ENCODE measurements at places on chromosomes 1 and 21.
A peak's percentile ranks its signal among the peaks of the same experiment; 100 is the strongest.

DNA sequence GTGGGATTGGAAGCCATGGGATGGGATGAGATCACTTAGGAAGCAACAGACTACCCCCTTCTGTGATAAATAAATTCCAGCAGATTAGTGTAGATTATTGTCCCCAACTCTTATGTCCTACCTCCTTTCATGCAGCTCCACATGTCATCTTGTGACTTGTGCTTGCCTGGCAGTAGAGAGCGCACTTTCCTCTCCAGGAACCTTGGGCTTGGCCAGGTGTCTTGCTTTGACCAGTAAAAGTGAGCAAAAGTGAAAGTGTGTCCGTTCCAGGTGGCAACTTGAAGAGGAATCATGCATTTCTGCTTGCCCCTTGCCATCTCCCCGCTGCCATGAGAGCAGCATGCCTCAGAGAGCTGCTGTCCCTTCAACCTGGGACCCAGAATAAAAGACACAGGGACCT, 122.9 kb upstream of the ERG start:
- DNase-seq: no peak

- DNase-seq: no peak
Observed at GRCh38 chr1:71039661-71040262, 7.9 kb downstream of the PTGER3 start.

DNA sequence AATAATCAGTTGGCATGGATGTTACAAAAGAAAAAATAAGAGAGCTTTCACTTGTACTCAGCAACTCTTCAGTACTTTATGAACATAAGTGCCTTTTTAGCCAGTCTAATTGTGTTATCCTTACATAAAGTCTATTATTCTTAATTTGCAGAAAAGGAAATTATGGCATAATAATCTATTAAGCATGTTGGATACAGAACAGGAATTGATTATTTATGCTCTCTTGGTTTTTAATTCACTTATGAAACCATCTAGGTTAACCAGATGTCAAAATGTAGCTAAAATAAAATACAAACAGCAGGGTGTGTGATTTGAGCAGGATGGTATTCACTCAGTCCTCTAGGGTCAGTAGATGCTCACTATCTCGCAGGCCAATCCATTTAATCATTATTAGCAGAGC, 79.7 kb downstream of the PLPPR5 start:
- DNase-seq: no peak

GRCh38 chr1:173914366-173914871, 2.7 kb downstream of the SERPINC1 start:
- DNase-seq: no peak

GRCh38 chr1:208942394-208943130, 641.0 kb upstream of the CAMK1G start:
- no peak for DNase-seq

GRCh38 chr1:184905601-184906322, 68.5 kb downstream of the NIBAN1 start:
- DNase-seq: no peak

DNA sequence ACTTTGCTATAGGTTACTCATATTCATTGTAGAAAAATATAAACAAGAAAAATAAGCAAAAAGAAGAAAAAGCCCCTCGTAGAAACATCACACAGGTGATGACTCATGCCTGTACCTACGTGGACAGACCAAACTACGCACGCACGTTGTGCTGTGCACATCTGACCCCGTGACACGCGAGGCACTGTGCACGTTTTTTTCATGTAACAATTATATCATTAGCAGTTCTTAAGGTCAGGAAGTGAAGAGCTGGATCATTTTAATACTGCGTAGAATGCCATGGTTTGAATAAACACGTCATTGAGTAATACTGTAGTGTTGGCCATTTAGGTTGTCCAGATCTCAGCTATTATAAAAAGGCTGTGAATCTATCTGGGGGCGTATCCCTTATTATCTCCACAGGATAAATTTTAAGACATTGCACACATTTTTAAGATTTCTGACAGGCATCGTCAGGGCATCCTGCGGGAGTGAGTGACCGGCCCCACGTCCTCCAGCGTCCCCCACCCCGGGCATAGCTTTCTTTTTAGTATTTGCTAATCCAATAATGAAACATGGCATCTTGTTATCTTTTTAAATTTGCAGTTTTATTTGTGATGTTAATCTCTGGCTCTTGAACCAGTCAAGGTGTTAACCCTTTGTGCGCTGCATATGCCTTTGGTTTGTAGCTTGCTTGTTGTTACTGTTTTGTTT, 23.4 kb upstream of the ADARB1 start:
- no peak for DNase-seq

DNA sequence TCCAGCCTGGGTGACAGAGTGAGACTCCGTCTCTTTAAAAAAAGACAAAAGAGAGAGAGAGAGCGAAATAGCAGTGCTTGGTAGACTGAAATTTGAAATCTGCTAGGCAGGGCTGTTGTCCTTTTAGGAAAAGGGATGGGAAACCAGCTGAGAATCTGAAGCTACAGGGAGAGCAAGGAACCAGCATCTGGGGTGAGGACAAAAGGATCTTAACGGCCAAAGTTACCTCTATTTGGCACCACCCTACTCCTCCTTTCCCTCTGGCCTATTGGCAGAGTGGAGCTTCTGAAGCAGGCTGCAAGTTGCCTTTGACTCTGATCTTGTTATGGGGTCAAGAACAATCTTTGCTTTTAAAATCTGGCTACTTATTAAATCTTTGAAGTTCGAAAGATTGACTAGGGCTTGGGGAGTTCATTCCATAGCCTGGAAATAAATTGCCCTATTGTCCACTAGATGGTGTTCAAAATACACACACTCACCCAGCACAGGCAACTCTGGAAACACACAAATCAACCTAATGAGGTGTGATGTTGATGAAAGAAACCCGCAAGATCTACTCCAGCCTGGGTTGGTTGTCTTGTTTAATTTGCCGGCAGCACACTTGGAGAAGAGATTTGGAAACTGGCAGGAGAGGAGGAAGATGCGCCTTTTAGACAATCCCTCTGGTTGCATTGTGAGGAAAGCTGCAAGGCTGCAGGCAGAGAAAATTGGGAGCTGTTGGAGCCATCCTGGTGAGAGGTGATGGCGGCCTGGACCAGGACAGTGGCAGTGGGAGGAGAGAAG, 16.5 kb upstream of the PARP1 start:
- no peak for DNase-seq

- DNase-seq: no peak
Observed at GRCh38 chr1:175737451-175737850, 5.9 kb downstream of the TNR start.

DNA sequence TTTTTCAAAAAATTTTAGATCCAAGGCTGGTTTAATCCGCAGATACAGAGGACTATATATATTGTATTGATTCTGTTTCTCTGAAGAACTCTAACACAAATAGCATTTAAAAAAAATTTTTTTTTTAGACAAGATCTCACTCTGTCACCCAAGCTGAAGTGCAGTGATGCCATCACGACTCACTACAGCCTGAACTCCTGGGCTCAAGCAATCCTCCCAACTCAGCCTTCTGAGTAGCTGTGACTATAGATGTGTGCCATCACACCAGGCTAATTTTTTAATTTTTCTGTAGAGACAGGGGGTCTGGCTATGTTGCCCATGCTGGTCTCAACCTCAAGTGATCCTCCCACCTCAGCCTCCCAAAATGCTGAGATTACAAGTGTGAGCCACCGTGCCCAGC, 3.0 kb downstream of the ANKRD45 start:
- DNase-seq: no peak

DNA sequence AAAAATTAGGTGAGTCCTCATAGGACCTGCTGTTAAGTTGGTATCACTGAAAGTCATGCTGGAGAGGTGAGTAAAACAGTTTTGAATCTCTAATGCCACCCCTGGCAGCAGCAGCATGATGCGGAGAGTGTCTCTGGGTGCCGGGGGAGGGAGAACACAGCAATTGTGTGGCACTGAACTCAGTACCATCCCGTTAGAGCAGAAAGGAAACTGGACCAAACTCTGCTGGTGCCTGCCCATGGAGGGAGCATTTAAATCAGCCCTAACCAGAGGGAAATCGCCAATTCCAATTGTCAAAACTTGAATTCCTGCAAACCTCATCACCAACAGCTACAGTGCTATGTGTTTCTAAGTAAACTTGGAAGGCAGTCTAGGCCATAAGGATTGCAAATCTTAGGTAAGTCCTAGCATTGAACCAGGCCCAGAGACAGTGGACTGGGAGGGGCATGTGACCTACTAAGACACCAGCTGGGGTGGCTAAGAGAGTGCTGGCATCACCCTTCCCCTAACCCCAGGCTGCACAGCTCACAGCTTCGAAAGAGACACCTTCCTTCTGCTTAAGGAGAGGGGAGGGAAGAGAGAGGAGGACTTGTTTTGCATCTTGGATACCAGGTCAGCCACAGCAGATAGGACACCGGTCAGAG, 30.0 kb downstream of the CD53 start:
- DNase-seq: no peak

- no peak for DNase-seq
Observed at GRCh38 chr1:8951231-8951630, 5.6 kb downstream of the CA6 start.

- DNase-seq: no peak
Observed at GRCh38 chr21:27422435-27422834, 455.5 kb upstream of the ADAMTS5 start.

GRCh38 chr1:219582296-219582695, 30.6 kb downstream of the ZC3H11B start:
- DNase-seq: no peak

GRCh38 chr1:13782634-13783360, 82.8 kb downstream of the PRDM2 start:
- DNase-seq: no peak

GRCh38 chr1:42739753-42740700, at the start of gene CLDN19:
TSS of gene CLDN19 (minus strand) at chr1:42740236. CDS start at chr1:42740063, 173 bp downstream.
- no peak for DNase-seq

- no peak for DNase-seq
Observed at GRCh38 chr1:200938955-200939354, 44.3 kb downstream of the INAVA start.

DNA sequence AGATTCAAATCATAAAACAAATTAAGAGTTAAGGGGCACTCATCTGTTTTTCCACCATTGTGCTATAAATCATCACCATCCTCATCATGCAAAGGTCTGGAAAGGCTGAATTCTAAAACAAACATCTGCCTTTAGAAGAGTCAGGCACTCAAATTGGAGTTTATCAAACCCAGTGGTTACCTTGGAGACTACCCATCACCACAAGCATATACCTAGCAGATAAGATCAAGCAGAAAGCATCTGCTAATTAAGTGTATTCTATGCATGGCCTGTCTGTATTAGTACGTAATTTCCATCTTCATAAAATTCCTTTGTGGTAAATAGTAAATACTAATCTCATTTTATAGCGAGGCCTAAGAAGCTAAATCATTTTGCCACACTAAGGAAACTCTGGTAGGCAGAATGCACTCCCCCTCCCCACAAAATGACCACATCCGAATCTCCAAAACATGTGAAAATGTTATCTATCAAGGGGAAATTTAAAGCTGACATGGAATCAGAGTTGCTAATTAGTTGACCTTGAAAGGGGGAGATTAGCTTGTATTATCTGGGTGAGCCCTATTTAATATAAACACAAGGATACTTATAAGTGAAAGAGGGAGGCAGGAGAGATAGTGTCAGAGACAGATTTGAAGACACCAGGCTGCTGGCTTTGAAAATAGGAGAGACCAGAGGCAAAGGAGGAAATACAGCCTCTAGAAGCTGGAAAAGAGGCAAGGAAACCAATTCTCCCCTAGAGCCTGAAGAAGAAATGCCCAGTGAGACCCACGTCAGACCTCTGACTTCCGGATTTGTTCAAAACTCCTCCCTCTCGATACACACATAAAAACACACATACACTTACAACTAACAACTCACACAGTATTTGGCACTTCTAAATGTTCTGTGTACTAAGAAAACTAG, 23.2 kb downstream of the ARID4B start:
- DNase-seq: no peak

DNA sequence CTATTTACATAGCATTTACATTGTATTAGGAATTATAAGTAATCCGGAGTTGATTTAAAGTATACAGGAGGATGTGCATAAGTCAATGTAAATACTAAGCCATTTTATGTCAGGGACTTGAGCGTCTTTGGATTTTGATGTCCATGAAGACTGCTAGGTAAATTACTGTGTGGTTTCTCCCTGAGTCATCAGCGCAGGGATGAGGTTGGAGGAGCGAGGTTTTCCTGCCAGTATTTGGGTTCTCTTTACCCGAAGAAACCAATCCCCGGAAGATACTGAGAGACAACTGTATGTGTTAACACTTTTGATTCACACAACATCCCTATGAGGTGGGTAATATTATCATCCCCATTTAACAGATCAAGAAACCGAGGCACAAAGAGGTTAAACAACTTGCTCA, 29.3 kb downstream of the BATF3 start:
- DNase-seq: no peak

DNA sequence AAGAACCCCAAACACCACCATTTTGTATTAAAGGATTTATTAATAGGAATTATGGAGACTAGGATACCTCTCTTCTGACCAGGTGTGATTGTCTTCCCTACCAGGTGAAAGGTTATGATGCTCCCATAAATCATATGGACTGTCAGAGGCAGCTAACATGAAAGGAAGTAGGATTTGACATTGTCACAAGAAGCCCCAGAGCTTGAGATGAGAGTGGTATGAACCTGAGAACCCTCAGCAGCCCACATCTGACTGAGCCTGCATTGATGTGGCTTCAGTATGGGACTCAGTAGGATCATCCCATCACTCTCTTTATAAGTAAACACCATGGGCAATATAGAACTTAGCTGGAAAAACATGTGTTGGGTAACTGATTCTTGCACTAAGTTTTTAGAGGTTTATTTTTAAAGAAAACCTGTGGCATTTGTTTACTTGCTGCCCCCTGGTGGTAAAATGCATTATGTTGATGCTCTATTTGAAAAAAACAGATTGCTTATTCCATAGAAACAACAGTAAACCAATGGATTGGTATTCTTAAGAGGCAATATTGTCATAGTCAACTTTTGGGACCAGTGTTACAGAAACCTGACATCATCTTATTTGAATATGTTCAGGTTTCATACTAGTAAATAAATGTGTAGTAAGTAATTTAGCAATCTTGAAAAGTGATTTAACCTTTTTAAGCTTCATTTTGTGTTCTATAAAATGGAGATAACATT, 16.6 kb upstream of the CACYBP start:
- DNase-seq: no peak

- DNase-seq: no peak
Observed at GRCh38 chr1:37794372-37795339, 1.0 kb downstream of the MANEAL start.

GRCh38 chr1:73839922-73840321, 358.1 kb downstream of the LRRIQ3 start:
- no peak for DNase-seq

GRCh38 chr21:36966066-36966820, at the start of gene HLCS:
TSS of gene HLCS (minus strand) at chr21:36966669. CDS start at chr21:36966638, 31 bp downstream.
- peak; percentile 64 for DNase-seq

GRCh38 chr21:46009951-46010705, 28.6 kb downstream of the COL6A1 start:
- DNase-seq: peak; percentile 20

- no peak for DNase-seq
Observed at GRCh38 chr1:229136822-229137221, 134.1 kb upstream of the RAB4A start.

DNA sequence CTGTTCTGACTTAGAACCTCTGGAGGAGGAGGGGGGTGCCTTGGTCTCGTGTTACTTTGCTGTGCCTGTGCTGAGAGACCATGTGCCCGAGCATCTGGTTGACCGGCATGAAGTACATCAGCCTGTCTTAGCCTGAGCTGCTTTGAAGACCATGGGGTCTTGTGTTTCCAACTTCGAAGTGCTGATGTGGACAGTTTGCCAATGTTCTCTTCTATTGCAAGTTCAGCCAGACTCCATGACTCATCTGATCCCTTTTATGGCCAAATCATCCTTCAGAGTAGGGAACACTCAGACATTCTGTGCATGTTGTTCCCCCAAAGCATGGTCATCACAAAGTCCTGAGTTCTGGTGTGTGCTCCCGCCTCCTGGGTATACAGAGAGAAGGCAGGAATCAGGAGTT, 6.0 kb upstream of the PLA2G2C start:
- no peak for DNase-seq
